ENCODE measurements at places on chromosomes 1 and 21. TPM values are rescaled to one million over a fixed set of nuclear protein-coding genes. Genes with fewer than 3 reads are reported as not detected.
A peak's percentile ranks its signal among the peaks of the same experiment; 100 is the strongest.

DNA sequence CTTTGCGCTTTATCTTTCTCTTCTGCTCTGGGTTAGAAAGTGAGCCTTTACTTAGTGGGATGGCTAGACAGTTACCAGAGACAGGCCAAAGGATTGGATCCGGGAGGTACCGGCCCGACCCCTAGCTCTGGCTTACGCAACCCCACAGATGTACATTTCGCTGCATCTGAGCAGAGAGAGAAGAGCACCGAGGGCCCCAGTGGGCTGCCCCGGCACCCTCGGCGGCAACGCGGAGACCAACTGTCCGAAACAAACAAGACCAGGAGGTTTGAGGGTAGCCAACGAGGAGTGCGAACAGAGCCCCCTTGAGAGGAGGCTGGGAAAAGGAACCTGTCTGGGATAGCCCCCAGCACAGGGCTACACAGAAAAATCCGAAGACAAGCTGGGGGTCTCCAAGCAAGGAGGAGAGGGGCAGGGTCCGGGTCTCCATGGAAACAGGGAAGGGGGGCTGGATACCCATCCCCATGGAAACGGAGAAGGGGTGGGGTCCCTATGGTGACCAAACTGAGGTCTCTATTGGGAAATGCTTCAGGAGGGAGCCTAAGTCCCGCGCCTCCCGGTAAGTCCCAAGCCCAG is 373 bp downstream of the MTF1 start:
- no peak for DNase-seq

GRCh38 chr1:239262538-239262937 is 123.8 kb upstream of the CHRM3 start:
- DNase-seq = no peak

Gene CD1E
- not detected for total RNA-seq

DNA sequence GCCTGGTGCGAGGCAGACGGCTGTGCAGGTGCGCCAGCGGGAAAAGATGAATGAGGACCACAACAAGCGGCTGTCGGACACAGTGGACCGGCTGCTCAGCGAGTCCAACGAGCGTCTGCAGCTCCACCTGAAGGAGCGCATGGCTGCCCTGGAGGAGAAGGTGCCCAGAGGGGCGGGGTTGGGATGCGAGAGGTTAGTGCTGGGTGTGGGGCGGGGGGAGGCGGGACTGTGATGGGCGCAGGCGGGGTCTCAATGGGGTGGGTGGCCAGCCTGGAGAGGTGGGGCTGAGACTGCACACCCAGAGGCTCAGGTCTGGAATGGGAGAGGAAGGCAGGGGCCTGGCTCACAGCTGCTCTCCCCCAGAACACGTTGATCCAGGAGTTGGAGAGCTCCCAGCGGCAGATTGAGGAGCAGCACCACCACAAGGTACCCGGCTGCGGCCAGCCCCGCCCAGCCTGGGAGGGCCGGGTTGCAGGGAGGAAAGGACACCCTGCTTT is 22.3 kb downstream of the PPFIA4 start:
- DNase-seq = no peak

DNA sequence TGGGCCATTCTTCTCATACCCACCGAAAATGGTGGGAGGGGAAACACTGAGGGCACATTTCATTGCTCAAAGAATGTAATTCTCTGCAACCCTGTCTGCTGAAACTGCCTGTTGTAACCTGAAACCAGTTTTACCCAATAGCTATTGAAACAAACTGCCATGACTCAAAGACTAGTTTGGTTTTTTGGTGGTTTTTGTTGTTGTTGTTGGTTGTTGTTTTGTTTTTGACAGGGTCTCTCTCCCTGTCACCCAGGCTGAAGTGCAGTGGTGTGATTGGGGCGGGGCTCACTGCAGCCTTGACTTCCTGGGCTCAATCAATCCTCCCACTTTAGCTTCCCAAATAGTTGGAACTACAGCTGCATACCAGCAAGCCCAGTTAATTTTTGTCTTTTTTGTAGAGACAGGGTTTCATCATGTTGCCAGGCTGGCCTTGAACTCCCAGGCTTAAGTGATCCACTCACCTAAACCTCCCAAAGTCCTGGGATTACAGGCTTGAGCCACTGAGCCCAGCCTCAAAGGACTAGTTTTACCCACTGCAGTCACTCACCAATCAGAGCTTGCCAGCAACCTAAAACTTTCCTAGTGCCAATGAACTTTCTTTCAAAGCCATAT is 2.1 kb upstream of the IPP start:
- DNase-seq = no peak

DNA sequence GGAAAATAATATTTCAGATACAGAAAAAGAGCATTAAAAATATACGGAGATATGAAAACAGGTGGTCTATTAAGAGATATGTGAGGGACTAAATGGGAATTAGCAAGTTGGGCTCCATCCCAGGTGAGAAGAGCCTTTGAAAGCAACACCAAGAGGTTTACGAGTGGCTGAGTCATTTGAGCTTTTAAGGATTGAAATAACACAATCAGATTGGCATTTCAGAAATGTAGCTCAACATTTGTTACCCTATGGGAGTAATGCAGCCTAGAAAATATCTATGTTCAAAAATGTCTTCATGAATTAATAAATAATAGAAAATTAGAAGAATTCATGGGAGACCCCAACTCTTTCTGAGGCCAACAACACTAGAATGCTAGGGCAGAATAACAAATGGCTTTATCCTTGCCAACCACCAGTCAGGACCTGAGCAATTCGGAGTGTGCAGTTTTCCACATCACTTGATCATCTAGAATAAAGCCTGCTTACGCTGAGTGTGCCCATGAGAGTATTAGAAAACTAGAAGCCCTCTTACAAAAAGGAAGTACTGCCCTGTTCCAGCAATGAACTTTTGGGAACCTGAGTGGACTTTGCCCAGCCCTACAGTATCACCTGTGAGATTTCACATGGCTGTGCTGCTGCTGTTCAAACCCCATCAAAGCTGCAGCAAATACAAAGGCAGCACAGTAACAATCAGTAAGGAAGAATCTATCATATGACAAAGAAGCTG is 538.0 kb upstream of the CAMK1G start:
- DNase-seq = no peak

Gene PKLR
- 0.13 TPM for total RNA-seq

DNA sequence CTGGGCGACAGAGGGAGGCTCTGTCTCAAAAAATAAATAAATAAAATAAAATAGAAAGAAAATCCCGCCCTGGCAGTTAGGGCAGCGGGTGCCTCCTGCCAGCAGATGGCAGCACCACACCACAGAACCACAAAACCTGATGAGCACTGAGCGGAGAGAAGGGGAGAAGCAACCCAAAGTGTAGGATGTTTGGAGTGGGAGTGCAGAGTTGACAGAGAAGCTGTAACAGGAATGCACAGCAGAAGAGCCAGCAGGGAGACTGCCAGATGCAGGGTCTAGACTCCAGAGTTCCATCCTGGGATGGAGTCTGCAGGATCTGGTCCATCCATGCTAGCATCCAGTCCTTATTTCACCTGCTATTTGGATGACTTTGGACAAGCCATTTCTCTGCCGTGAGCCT is 29.7 kb upstream of the KIRREL1 start:
- peak; percentile 27 for DNase-seq

Gene GLIS1
- 0.28 TPM for total RNA-seq

All from Panc1 (cell line).